ENCODE measurements at places on chromosomes 13 and 19. TPM values are rescaled to one million over a fixed set of nuclear protein-coding genes. Genes with fewer than 3 reads are reported as not detected.

The ZNF91 gene
- total RNA-seq, result 56.8 TPM

The MOB3A gene
- total RNA-seq, result 190 TPM

The FUT3 gene
- total RNA-seq, result not detected

The RFXAP gene
- 16.5 TPM for total RNA-seq

The AXL gene
- total RNA-seq, result 0.17 TPM

The ACER1 gene
- total RNA-seq, result 0.54 TPM

The PSG1 gene
- not detected for total RNA-seq

The LPAR2 gene
- total RNA-seq, result 73.6 TPM

The FFAR2 gene
- total RNA-seq, result not detected

The PRTN3 gene
- not detected for total RNA-seq

The ICAM5 gene
- 0.62 TPM for total RNA-seq

The HSPB6 gene
- not detected for total RNA-seq

The S1PR2 gene
- 6.4 TPM for total RNA-seq

The ZNF491 gene
- total RNA-seq, result 3.6 TPM

The LMTK3 gene
- total RNA-seq, result 10.2 TPM

The POU4F1 gene
- 0.11 TPM for total RNA-seq

The MISP3 gene
- 1.1 TPM for total RNA-seq

The ANGPTL4 gene
- total RNA-seq, result 0.64 TPM

The FSD1 gene
- 20.8 TPM for total RNA-seq

The CLDN10 gene
- total RNA-seq, result not detected

The RDH8 gene
- not detected for total RNA-seq

The ETV2 gene
- total RNA-seq, result 1.9 TPM

The SSBP4 gene
- 158 TPM for total RNA-seq

The NUFIP1 gene
- 5.1 TPM for total RNA-seq

The TARM1 gene
- not detected for total RNA-seq

The ZNF285 gene
- 3.9 TPM for total RNA-seq

The DHPS gene
- 149 TPM for total RNA-seq

The SLC25A23 gene
- 35.5 TPM for total RNA-seq

Measured in activated naive CD8-positive, alpha-beta T cell treated with anti-CD3 and anti-CD28 coated beads, Interleukin-2, amount 10 ng/mL, durations not matched to agents 7 days and 5 days (primary cell).